ENCODE measurements at places on chromosomes 4 and X. TPM values are rescaled to one million over a fixed set of nuclear protein-coding genes. Genes with fewer than 3 reads are reported as not detected.

Gene GAGE12H
- total RNA-seq = not detected

Gene JCHAIN
- total RNA-seq = 0.19 TPM

Gene CFI
- total RNA-seq = 8.3 TPM

Gene GAGE13
- not detected for total RNA-seq

Gene MMRN1
- total RNA-seq = 3.2 TPM

Gene TBC1D19
- 9.1 TPM for total RNA-seq

- H3K27ac ChIP-seq = no peak overlapping the region
- H3K4me1 ChIP-seq = no peaks in the 10 kb centered on the region
- H3K36me3 ChIP-seq = no peaks in the 10 kb centered on the region
- H3K27me3 ChIP-seq = peaks cover 3% of the 10 kb centered on the region
- no peak overlapping the region for H3K4me3 ChIP-seq
- DNase-seq = no peak
These were observed 325.1 kb upstream of the IGFBP7 start for GRCh38 chr4:57435300-57435699.

GRCh38 chrX:71222929-71223328 lies at the start of gene GJB1:
TSS of gene GJB1 (plus strand) at chrX:71223224. CDS start at chrX:71223708, 484 bp downstream.
- no peak within 1 kb of the TSS for H3K4me3 ChIP-seq
- no peaks in the 10 kb centered on the region for H3K4me1 ChIP-seq
- no peak within 1 kb of the TSS for H3K27ac ChIP-seq

GRCh38 chrX:97597954-97598353 lies 714.2 kb downstream of the RPA4 start:
- no peaks in the 10 kb centered on the region for H3K36me3 ChIP-seq
- no peak for DNase-seq
- H3K27ac ChIP-seq = no peak overlapping the region
- no peaks in the 10 kb centered on the region for H3K27me3 ChIP-seq
- H3K4me3 ChIP-seq = no peak overlapping the region

DNA sequence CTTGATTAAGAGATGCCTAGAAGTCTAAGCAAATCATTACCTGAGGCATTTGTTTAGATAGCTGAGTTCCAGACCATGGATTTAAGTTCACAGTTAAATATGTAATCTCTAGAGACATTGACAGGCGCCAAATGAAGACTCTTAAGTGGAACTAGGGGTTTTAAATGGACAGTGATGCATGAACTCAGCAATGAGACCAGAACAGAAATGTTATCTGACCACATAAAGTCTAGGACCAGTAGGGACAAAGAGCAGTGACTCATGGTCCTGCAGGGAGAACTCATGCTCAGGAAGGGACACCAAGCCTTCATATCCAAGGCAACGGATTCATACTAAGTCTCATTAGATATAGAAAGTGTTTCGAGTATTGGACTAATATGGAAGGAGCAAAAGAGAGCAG lies 152.3 kb downstream of the PPARGC1A start:
- no peak for DNase-seq
- no peak overlapping the region for H3K27ac ChIP-seq
- H3K36me3 ChIP-seq = no peaks in the 10 kb centered on the region
- H3K4me1 ChIP-seq = no peaks in the 10 kb centered on the region
- no peaks in the 10 kb centered on the region for H3K27me3 ChIP-seq

DNA sequence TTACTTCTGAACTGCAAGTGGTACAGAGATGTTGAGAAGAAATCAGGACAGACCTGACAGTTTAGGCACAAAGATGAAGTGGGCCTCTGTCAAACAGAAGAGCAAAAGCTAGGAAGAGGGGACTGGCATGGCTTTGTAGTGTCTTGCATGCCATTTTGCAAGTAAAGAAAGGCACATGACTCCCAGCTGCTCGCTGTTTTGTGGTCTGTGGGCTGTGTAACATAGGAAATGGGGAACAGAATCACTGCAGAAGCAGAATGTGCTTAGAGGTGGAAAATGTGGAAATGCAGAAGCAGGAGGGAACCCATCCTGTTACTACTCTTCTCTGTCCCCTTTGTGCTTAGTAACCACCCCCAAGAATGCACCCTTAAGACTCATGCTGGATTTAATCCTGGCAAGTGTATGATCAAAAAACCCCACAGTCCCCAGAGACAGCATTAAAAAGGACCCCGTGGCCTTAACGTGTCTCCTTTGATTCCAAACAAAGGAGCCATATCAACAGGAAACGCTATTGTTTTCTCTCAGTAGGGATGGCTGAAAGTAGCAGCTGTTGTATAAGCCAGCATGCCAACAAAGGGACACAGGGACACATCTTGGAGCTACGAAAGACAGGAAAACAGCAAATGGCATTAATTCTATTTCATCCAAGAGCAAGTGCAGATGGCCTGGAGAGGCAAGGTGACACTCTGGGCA lies 177.6 kb upstream of the GLRA2 start:
- H3K36me3 ChIP-seq = no peaks in the 10 kb centered on the region
- H3K27ac ChIP-seq = no peak overlapping the region
- no peak for DNase-seq
- H3K4me1 ChIP-seq = no peaks in the 10 kb centered on the region
